A673 (cell line): ENCODE measurements at places on chromosomes 1 and 21. TPM values are rescaled to one million over a fixed set of nuclear protein-coding genes. Genes with fewer than 3 reads are reported as not detected.

The FCRLB gene
- total RNA-seq, result 0.35 and 0.67 TPM in 2 replicates

The SUSD4 gene
- total RNA-seq, result not detected in 2 replicates

The WNT3A gene
- not detected in 2 replicates for total RNA-seq

The RGSL1 gene
- not detected in 2 replicates for total RNA-seq

The ELAVL4 gene
- total RNA-seq, result not detected in 2 replicates

The OLIG2 gene
- total RNA-seq, result not detected in 2 replicates

The TMIGD3 gene
- not detected in 2 replicates for total RNA-seq

The OBSCN gene
- 37.7 and 41.2 TPM in 2 replicates for total RNA-seq

The KCNN3 gene
- total RNA-seq, result 0.73 and 1.5 TPM in 2 replicates

The CD52 gene
- not detected in 2 replicates for total RNA-seq

The HES2 gene
- total RNA-seq, result not detected in 2 replicates

The F11R gene
- total RNA-seq, result 2.3 and 4.1 TPM in 2 replicates

The DFFA gene
- 49.1 and 49.7 TPM in 2 replicates for total RNA-seq

The CLDN14 gene
- total RNA-seq, result not detected in 2 replicates

The RCAN3 gene
- 7.4 and 9.1 TPM in 2 replicates for total RNA-seq

The RGS16 gene
- 22.1 and 23.1 TPM in 2 replicates for total RNA-seq

The TLR5 gene
- total RNA-seq, result 0.95 and 1.5 TPM in 2 replicates

The PGBD5 gene
- total RNA-seq, result 0.22 and 0.52 TPM in 2 replicates

The H6PD gene
- 6.2 and 10.6 TPM in 2 replicates for total RNA-seq

The LENEP gene
- total RNA-seq, result 1.4 and 1.7 TPM in 2 replicates

The S100A9 gene
- total RNA-seq, result not detected in 2 replicates

The DEPDC1 gene
- 70.3 and 71.5 TPM in 2 replicates for total RNA-seq

The TPTE gene
- total RNA-seq, result not detected in 2 replicates

The C1QC gene
- not detected in 2 replicates for total RNA-seq

The COL9A2 gene
- 5.2 and 5.9 TPM in 2 replicates for total RNA-seq
